ENCODE measurements at places on chromosomes 2 and 18.

DNA sequence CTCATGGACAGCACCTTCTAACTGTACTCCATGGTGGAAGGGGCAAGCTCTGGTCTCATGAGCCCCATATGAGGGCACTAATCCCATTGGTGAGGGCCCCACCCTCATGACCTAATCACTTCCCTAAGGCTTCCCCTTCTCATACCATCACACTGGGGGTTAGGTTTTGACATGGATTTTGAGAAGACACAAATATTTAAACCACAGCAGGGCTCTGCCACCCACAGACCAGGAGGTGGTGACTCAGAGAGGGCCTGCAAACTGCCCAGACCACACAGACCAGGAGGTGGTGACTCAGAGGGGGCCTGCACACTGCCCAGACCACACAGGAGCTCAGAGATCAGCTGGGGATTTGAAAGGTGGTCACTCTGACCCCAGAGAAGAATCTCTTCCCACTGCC lies 222.0 kb downstream of the KLHL29 start:
- DNase-seq = no peak

GRCh38 chr18:59639821-59640220 lies 57.4 kb downstream of the CCBE1 start:
- no peak for DNase-seq

GRCh38 chr2:240876475-240877251 lies 8.0 kb downstream of the AGXT start:
- no peak for DNase-seq

GRCh38 chr18:79755496-79756142 lies 42.1 kb upstream of the KCNG2 start:
- no peak for DNase-seq

DNA sequence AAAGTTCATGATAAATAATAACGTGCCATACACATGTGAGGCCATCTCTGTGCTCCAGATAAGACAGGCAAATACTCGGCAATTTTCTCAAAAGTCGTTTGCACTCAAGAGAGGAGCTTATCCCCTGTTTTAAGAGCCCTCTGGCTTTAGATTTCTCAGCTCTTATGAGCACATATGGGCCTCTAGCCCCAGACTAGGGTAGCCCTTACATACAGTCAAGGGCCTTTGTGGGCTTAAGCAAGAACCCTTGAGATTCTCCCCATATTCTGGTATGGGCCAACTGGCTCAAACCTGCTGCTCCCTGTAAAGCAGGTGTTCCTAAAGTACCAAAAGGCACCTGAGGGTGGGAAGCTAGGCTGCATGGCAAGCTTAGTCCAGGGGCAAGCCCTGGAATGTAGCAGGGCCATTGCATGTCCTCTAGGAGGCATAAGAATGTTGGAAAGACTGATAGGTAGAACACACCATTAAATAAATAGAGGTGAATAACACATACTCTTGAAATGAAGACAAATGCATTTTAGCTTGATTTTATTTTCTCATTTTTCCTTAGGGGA lies 66.1 kb downstream of the FASTKD2 start:
- no peak for DNase-seq
